Left renal cortex interstitium (tissue), 4 donors: ENCODE measurements at places on chromosomes 3 and 15. TPM values are rescaled to one million over a fixed set of nuclear protein-coding genes. Genes with fewer than 3 reads are reported as not detected.

The SEMA3F gene
- 82.6 TPM for polyA plus RNA-seq

The SCG5 gene
- 16.3 TPM for polyA plus RNA-seq

The SPG21 gene
- 107 TPM for polyA plus RNA-seq

The SGO1 gene
- 10.1 TPM for polyA plus RNA-seq

GRCh38 chr3:29763115-29763514 lies 482.2 kb downstream of the RBMS3 start:
- no peak for DNase-seq

GRCh38 chr15:66566963-66567531 lies 1.2 kb upstream of the LCTL start:
- peak; percentile 41 for DNase-seq

- no peak for DNase-seq
These were observed 158.1 kb upstream of the UBE3A start for GRCh38 chr15:25596644-25597562.

- no peak for DNase-seq
These were observed 73.4 kb upstream of the ANKRD34C start for GRCh38 chr15:79209116-79209515.

GRCh38 chr15:85702321-85703101 lies 92.2 kb downstream of the KLHL25 start:
- DNase-seq: no peak

DNA sequence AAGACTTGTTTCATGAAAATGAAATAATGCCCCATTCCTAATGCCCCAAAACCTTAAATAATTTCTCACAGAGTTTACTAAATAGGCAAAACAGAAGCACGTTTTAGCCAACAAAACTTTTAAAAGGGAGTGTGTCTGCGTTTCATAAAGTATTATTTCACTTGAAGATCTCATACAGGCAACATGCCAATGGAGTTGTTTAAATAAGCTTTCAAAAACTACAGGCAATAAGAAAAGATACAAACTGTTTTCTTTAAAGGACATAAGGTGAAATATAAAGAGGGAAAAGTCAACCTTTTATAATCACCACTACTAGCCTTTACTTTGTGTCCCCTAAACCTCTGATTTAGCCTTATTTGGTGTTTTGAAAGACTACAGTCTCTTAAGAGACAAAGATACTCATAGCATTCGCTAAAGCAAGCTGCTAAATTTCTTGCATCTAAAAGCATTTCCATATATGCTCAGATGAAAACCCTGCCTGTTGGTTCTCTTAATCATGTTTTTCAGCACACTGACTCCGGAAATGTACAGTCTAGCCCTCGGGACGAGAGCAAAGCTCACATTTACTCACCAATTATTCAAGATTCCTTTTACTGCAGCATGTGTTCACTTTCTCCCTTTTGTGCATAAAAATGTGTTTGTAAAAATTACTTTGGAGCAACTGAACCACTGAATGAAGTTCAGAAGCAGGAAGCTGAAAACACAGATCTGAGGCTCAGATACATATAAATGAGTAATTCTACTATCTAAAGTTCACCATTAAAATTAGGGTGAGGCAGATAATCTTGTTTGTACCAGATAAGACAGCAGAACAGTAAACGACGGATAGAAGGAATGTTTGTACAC lies 119.0 kb downstream of the GOLIM4 start:
- no peak for DNase-seq

GRCh38 chr3:5411786-5412185 lies 224.3 kb downstream of the EDEM1 start:
- no peak for DNase-seq

DNA sequence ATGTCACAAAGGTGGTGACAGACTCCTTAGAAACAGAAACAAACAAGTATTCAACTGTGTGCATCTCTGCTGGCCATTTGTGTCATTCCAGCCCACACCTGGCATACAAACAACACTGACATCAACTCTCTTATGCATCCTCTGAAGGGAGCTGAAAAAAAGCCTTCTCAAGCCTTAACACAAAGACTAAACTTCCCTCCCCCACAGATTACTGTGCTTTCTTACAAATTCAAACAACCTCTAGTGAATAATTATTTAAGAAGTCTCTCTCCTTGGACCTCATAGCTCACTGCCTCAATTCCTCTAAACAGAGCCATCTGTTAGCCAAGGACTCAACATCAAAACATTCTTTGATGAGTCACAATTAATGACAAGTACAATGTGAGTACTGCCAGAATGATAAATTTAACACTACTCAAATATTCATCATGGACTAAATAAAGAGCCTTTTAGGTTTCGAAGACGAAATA lies 132.1 kb downstream of the WDR76 start:
- no peak for DNase-seq

DNA sequence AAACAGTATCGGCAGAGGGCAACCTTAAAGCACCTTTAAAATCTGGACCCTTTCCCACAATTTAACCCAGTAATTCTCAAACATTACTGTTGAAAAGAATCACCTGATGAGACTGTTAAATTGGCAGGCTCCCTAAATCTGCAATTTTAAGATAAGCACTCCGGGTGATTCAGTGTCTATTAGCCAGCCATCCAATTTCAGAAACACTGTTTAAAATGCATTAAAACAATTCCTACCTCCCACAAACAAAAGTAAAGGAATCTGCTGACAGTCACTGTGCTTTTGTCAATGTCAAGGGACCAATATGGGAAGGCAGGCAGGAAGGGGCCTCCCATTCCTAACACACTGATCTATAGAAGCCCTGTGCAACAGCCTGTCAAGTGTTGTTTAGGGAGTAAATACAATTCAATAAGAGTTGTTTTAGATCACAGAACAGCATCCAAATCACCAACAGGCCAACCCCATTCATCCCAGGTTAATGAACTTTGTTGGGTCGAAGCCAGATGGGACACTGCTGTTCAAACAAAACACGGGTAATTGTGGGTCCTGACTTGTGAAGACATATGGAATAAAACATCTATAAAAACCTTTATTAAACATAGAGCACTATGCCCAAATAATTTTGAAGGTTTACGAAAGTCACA lies 21.4 kb downstream of the SIAH2 start:
- no peak for DNase-seq

DNA sequence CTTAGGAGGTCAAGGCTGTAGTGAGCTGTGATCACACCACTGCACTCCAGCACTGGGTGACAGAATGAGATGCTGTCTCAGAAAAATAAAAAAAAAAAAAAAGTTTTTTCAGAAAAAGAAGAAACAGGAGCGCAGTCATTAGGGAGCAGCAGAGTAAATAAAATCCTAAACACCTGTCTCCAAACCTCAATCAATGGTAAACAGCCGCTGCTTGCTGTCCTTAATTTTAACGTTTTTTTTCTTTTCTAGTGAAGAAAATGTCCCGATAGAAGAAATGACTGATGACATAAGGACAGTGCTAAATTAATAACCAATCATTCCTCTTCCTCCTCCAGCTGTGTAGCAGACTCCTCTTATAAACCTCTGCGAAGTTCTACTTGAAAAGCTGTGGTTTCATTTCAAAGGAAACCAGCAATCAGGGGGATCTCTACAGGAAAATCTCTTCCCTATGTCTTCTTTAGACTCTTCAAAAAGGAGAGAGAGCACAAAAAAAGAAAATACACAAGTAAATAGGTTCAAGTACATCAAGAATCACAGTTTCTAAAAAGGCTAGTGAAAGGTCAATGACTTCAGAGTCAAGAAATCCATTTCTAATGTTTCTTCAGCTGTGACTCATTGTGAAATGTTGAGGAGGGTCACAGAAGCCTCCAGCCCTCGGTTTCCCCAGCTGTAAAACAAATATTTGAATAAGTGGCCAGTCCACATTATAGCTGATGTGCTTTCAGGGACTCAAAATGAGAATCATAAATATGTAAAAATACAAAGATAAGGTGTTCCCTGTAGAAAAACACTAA lies 127.6 kb downstream of the TMCO5A start:
- DNase-seq: no peak
